GM13976 (cell line): ENCODE measurements at places on chromosomes 6 and 20.

DNA sequence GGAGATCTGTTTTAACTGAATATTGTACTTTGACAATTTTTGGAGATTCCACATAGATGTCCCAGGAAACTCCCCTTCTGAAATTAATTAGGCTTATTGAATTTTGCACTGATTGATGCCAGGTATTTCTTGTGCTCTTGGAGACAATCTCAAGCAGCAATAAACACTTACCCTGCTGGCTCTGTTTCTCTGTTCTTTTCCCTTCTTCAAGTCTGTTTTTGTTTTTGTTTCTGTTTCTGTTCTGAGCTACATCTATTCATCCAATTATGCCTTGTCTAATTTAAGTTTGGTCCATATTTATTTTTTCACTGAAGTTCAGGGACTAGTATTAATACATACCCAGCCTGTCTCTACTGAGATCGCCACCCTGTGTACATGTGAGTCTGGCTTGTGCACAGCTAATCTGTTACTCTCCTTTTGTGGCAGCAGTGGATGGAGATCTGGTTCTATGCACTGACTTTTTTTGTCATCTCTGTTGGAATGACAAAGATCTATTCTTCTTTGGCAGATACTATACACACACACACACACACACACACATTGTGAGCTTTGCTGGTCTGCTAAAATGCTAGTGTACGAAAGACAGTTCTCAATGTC is 51.9 kb downstream of the IL22RA2 start:
- no peak for DNase-seq

DNA sequence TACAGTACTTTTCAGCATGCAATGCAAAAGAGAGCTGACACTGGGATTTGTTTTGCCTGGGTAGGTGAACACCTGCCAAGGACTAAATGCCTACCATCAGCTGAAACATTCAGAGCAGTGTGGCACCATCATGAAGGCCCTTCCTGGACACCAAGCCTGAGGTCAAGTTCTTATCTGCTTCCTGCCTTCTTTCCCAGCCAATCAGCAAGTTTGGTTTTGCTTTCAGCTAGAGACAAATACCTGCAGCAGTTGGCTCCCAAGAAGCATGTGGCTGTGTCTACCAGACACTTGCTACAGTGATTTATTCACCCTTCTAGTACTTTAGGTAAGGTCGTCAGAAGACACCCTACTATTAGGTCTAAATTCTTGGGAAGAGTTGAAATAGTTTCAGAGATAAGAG is 112.8 kb downstream of the TBX18 start:
- DNase-seq = no peak

DNA sequence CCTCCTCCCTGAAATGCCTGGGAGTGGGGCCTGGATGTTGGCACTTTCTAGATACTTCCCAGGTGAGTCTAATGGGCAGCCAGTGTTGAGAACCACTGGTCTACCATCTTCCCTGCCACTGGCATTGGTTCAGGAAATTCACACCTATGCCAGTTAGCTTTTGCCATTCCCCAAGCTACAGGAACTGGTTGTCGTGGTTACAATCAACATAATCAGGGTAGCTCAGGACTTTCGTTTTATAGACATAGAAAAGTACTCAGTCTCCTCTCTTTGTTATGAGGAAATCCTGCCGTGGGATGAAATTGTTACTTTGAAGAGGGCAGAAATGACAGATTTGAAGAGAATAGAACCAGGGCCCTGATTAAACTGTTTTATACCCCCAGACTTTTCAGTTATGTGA is 127.9 kb upstream of the FOXO3 start:
- no peak for DNase-seq

DNA sequence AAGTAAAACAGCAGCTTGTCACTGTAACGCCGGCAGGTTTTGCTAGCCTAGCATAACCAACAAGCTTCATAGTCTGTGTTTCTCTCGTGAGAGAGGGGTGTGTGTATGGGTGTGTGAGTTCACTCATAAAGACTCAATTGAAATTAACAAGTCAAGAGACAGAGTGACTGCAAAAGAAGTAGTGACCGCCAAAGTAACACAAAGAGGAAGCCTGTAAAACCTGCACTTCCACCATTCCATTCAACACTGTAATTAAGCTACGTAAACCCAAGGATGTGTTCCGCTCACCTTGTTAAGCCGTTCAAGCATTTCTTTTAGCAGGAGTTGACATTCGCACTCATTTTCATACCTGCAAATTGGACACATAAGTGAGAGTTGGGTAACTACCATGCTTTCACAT is 6.6 kb downstream of the BFSP1 start:
- DNase-seq = no peak

GRCh38 chr6:151284548-151285017 is 44.8 kb downstream of the AKAP12 start:
- DNase-seq = peak; percentile 36

GRCh38 chr6:160426136-160426535 is 78.0 kb downstream of the SLC22A3 start:
- DNase-seq = no peak

DNA sequence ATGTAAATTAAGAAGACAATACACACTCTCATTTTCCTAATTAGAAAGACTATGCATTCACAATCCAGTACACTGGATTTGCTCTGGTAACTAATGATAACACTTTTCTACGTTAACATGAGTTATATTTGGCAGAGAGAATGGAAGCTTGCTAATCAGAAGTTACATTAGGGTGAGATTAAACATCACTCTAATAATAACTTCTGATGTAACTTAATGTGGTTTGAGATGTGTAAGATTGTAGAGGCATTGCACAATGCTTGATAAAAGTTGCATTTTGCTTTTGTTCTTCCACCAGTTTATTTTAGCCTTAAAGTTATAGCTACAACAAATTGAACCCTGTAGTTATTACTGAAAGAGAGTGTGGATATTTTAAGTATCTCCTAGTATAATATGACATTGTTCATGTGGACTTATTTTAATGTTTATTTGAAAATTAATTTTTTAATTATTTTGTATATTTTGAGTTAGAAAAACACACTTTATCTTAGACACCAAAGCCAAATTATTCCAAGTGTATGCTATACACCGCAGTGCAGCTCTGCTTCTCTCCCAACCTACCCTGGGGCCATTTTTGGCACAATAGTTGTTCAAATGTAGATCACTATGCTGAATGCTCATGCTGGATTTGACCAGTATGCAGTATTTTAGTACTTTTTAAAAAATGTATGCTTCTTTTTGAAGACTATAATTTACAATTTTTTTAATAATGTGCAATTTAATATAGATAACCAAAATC is 143.2 kb downstream of the SLC16A10 start:
- no peak for DNase-seq

DNA sequence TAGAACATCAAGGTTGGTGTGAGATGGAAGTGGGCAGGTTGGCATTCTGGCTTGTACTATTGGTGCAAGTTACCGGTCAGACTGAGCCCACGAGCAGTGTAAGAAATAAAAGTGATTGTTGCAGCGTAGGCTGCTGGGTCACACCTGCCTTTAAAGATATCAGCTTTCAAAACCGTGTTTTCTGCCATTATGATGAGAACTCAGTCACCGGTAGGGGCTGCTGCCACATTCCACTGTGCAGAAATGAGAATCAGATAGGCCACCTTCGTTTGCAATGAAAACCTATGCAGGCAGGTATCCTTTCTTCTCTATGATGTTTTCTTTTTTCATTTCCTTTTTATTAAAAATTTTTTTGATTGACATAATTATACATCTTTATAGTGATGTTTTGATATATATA is 168.5 kb downstream of the MYLK4 start:
- no peak for DNase-seq

GRCh38 chr6:35073766-35074471 is 67.2 kb downstream of the TCP11 start:
- DNase-seq = no peak

DNA sequence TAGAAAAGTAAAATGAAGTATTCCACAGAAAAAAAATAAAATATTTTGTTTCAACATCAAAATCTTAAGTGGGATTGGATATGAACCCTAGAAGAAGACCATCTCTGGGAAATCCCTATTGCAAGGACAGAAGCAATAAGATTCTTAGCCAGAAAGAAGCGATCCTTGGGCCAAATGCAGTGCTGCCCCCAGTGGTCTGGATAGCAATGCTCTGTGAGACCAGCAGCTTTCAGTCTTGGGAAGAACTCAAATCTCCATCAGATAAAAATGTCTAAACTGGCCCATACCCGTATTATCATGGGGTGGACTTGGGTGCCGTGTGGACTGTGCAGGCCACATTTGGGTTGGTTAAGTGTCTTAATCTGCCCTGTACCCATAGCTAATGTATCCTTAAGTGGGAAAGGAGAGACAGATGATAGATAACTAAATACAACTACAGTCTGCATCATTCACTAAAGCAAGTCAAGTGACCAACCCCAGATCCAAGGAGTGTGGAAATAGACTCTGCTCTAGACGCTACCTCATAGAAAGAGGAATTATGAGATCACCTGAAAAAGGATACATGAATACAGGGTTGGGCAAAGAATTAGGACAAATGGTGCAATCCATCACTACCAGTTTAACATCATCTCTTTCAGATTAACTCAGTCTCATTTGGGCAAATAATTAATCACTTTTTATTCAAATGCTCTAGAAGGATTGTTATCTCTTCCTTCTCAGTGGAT is 38.9 kb upstream of the SNAP25 start:
- no peak for DNase-seq

DNA sequence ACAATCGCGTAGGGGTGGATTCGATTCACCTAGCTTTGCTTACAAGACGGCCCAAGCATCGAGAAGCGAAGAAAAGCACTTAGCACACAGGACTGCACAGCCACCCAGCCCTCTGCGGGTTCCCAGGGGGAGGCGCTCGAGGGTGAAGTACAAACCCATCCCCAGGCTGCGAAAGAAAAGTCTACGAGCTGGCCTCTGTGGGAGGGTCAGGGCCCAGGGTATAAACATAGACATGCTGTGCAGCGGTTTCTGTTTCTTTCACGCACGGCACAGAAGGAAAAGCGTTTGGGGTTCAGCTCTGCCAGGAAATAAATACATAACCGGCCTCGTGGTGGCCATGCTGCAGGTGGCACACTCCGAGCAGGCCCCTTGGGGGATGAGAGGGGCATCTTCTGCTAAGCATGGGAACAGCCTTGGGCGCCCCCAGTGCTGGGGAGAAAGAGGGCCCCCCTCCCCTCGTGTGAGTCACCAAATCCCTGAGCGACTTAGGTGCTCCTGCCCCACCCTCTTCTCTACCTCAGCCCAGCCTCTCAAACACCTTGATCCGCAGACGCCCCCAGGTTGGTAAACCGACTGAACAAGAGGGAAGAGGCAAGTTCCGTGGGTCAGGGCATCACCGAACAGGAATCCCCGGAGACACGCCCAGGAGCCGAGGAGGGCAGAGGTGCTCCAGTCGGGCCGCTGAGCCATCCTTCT is 91.6 kb upstream of the RIPOR2 start:
- peak; percentile 88 for DNase-seq

DNA sequence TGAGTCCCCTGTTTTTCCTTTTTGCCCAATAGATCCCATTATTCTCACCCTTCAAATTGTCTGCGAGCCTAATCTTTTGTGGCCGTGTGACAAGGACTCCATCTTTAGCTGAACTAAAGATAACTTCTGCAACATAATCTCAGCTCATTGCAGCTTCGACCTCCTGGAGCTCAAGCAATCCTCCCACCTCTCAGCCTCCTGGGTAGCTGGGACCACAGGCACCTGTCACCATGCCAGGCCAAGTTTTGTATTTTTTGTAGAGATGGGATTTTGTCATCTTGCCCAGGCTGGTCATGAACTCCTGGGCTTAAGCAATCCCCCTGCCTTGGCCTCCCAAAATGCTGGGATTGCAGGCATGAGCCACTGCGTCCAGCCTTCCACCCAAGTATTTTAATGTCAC is 161.0 kb downstream of the GJA1 start:
- DNase-seq = no peak

DNA sequence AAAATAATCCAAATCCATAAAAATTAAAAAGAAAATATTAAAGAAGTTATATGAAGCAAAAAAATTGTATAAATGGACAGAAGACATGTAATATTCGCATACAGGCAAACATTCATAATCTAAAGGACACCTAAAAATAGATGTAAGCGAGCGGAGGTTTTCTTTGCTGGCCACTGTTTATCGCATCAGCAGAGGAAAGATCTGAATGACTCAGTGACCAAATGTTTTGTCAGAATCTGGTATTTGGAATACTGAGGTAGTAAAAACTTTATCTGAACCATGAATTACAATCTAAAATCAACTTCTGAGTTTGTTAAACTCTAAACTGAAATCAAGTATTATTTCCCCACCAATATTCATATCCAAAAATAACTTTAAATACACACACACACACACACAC is 7.8 kb downstream of the TSPYL4 start:
- no peak for DNase-seq

DNA sequence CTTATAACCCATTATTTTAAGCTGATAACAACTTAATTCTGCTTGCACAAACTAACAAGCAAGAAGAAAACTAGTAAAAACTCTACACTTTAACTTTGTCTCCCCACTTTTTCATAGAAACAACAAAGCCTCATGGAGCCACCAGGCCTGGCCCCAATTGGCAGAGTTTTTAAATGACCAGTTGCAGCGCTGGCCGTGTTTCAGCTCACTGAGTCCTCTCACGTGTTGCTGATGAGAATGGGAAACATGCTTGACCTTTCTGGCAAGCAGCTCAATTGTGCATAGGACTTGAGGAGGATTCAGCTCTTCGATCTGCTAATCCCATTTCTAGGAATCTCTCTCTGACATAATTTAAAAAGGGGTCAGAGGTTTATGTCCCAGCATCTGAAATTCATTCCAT is 24.5 kb upstream of the GRM4 start:
- DNase-seq = peak; percentile 0

DNA sequence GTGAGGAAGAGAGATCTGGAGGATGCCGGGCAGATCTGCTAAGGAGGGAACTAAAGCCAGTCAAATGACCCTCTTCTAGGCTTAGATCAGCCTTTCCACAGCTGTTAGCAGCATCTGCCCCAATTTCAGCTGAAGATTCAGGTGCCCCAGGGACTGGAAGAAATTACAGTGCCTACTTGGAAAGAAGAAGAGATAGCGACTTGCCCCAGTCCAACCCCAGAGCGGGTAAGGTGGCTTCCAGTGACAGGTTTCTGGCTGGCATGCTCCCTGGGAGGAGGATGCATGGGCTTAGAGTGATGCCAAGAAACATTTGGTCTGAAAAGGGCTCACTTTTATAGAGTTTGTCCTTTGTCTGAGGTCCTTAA is 620 bp downstream of the TJAP1 start:
- no peak for DNase-seq

DNA sequence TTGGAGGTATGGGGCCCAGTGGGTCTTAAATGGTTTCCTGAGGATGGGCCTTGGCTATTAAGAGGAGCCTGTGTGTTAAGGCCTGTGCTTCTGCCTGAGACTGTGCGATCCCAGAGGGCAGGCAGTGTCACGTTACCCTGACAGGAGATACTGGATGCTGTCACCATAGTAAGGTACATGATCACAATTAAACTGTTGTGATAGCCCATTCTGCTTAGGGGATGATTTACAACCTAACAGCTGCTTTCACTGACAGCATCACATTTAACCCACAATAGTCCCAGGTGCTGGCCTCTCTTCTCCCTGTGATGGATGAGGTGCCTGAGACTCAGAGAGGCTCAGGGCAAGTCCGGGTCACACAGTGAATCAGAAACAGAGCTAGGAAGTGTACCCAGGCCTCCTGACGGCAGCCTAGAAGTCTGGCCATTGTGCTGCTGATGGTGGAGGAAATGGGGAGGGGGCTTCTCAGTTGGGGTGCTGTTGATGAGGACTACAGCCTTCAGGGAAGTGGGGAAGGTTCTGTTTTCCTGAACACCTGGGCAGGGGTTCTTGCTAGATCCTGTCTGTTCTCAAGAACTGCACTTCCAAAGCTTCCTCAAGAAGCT is 97.3 kb downstream of the MDGA1 start:
- DNase-seq = no peak

- DNase-seq = no peak
Measured at GRCh38 chr20:17683218-17684076, 1.4 kb upstream of the RRBP1 start.

- no peak for DNase-seq
Measured at GRCh38 chr6:31952890-31953289, 5.9 kb downstream of the NELFE start.
